ENCODE measurements at places on chromosomes 3 and 15.

GRCh38 chr15:38176155-38176554 is 76.5 kb upstream of the SPRED1 start:
- DNase-seq, result no peak

- DNase-seq, result no peak
These were observed 35.8 kb upstream of the LRTM1 start for GRCh38 chr3:54963641-54964040.

GRCh38 chr15:40332113-40332781 is 8.5 kb downstream of the CCDC9B start:
- DNase-seq, result no peak

GRCh38 chr3:150183678-150184425 is 213.2 kb upstream of the PFN2 start:
- DNase-seq, result peak; percentile 39

DNA sequence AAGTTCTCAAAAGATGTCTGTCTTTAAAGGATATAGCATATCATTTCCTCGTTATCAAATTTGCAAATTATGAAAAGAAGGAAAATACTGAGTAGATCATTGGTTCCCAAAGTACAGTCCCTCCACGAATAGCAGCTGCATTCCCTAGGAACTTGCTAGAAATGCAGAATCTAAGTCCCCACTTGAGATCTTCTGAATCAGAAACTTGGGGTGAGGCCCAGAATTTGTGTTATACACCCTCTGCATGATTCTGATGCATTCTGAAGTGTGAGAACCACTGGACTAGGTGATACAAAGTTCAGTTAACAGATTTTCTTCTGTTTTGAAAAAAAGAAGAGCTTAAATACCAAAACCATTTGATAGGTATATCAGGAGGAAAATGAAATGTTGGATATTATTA is 77.1 kb downstream of the SLC25A26 start:
- DNase-seq, result no peak

DNA sequence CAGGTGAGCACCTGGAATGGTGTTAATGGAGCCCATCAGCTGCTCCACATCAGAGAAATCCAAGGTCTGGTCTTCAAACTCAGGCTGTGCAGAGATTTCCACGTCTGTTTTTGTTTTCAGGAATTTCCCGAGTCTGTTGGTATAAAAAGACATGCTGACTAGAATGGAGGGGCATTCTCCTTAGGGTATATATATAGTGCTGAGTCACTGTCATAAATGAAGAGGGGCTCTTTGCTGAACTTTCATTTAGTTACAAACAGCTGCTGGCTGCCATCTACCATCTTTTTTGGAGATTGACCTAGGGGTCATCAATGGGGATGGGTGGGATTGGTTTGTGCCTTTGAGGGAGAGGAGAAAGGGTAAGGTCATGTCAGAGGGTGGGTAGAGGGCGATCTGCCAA is 27.1 kb downstream of the FSD2 start:
- no peak for DNase-seq

DNA sequence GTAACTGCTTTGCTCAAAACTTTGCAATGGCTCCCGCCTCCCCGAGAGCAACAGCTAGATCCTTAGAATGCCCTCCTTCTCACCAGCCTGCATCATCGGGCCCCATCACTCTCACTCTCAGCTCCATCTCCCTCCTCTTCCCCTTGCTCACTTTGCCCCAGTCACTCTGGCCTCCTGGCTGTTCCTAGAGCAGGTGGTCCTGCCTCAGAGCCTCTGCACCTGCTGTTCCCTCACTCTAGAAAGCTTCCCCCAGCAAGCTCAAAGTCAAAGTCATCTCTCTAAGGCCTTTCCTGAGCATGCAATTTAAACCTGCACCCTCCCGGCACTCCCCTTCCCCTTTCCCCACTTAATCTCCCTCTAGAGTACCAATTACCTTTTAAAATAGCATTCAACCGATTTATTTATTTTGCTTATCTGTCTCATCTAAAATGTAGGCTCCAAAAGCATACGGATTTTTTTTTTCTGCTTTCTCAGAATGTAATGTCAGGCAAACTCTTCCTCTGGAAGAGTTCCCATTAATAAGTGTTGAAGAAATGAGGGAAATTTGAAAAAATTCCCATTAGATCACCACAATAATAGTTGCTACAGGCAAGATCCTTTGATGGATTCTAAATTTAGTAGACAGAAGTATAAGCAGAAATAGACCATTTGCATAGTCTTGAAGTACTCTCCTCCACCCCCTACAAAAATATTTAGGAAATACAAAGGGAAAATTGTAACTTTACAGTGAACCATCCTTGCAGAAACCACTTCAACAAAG is 15.9 kb upstream of the HES1 start:
- DNase-seq, result no peak

DNA sequence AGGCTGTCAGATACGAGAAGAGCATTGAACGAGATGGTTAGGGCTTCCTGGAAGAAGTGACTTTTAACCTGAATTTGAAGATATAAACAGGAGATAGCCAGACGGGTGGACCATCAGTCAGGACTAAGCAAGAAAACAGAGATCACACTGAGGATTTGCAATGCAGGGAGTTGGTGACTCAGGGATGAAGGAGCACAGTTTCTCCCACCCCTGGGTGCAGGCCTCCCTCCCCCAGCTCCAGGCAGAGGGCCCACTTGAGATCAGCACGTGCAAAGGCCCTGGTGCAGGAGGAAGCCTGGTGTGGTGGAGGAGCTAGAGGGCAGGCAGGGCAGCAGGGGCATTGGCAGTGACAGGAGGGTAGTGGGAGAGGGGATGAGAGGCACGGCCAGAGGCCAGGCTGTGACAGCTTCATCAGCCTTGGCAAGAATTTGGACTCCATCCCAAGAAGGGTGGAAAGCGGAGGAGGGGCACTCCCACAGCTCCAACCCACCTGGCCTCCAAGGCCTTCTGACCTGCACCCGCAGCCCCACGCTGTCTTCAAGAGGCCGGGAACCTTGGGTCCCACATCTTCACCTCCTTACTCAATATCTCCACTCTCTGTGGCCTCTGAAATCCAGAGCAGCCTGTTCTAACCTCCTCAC is 8.7 kb upstream of the PCSK6 start:
- DNase-seq, result no peak

DNA sequence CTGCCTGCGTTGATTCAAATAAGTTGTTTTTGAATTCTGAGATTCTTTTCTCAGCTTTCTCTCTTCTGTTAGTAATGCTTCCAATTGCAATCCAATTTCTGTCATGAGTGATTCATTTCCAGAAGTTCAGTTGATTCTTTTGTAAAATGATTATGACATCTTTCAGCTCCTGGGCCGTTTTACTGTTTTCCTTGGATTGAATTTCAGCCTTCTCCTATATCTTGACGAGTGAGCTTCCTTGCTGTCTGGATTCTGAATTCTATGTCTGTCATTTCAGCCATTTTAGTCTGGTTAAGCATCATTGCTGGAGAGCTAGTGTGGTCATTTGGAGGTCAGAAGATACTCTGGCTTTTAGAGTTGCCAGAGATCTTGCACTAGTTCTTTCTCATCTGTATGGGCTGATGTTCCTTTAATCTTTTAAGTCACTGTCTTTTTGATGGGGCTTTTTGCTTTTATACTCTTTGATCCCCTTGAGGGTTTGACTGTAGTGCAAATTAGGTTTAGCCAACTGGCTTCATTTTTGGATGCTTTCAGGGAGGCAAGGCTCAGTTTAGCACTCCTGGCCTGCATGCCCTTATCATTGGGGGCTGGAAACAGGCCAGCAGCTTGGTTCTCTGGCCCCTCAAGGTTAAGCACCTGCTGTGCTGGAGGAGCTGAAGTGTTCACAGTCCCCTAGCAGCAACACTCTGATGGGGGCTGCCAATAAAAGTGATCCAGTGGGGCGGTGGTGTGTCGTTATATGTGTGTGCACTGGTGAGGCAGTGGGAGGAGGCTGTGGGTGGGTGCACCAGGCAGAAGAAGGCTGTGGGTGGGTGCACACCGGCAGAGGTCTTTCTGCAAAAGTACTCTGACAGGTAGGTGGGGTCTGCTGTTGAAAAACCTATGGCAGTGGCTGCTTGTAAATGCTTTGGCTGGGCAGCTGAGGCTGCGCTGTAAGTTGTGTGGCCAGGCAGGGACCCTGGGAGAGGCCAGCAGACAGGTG is 51.2 kb downstream of the MCTP2 start:
- DNase-seq, result no peak

- no peak for DNase-seq
These were observed 1.1 kb downstream of the EIF4G1 start for GRCh38 chr3:184315543-184315867.

DNA sequence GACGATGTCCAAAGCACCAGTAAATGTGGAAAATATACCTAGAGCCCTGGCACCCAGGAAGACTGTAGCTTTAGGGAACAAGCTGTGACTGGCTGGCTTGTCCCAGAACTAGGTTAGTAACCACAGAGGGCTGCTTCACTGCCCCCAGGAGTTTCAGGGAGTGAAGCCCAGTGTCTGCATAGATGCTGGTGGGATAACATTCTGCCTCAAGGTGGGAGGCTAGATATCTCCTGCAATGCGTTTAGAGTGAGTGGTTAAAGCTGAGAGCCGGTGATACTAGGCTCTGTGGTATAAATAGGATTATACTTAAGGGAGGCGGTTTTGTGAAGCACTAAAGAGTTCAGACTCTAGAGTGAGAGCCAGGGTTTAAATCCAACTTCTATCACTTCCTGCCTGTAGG is 11.7 kb upstream of the CP start:
- no peak for DNase-seq

DNA sequence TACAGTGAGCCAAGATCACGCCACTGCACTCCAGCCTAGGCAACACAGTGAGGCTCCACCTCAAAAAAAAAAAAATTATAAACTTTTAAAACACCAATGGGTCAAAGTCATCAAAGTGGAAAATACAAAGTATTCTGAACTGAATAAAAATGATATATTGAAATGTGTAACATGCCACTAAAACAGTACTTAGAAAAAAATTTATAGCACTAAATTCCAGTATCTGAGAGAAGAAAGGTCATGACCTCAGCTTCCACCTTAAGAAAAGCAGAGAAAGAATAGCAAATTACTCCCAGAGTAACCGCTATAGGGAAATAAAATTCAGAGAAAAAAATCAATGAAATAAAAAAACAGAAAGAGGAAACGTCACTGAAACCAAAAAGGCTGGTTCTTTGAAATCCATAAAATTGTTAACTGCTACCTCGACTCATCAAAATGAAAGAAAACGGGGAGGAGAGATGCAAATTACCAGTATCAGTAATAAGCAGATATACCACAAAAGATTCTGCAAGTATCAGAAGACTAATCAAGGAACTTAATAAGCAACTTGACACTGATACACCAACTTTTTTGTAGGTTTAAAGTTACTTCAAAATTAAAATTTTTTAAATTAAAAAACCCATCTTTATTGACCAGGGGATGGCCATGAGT is 20.8 kb downstream of the ATP13A3 start:
- no peak for DNase-seq

GRCh38 chr3:59762941-59763340 is 713.1 kb upstream of the CFAP20DC start:
- DNase-seq, result no peak

GRCh38 chr3:103968751-103969150 is 1398.0 kb upstream of the ALCAM start:
- DNase-seq, result no peak

GRCh38 chr15:41782371-41783282 is 8.3 kb downstream of the MAPKBP1 start:
- no peak for DNase-seq

DNA sequence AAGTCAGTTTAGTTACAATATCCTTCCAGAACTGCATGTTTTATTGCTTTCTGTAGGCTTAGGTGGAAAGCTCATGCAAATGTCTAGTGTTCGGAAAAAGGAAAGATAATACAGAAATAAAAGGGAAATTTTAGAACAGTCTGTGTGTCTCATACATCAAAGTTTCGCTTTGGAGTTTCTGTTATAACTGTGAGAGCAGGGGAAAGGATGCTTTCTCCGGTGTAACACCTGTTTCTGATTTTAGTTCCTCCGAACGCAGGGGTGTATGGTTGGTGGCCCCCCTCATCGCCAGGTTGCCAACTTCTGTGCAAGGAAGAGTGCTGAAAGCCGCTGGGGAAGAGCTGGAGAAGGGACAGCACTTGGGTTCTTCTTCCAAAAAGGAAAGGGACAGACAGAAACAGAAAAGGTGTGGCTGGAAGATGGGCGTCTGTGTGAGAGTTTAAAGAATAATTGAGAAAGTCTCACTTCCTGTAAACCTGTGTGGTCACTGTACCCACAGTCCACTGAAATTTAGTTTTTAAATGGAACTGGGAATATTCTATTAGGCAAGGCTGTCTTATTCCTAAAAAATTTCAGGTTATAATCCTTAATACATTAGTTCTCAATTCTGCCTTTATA is 6.7 kb downstream of the P2RY12 start:
- no peak for DNase-seq

- DNase-seq, result no peak
These were observed 12.2 kb downstream of the CPB1 start for GRCh38 chr3:148839805-148840204.

GRCh38 chr15:66716656-66717020 is 14.6 kb downstream of the SMAD6 start:
- DNase-seq, result no peak

- no peak for DNase-seq
These were observed 42.8 kb upstream of the CGNL1 start for GRCh38 chr15:57333487-57333886.

DNA sequence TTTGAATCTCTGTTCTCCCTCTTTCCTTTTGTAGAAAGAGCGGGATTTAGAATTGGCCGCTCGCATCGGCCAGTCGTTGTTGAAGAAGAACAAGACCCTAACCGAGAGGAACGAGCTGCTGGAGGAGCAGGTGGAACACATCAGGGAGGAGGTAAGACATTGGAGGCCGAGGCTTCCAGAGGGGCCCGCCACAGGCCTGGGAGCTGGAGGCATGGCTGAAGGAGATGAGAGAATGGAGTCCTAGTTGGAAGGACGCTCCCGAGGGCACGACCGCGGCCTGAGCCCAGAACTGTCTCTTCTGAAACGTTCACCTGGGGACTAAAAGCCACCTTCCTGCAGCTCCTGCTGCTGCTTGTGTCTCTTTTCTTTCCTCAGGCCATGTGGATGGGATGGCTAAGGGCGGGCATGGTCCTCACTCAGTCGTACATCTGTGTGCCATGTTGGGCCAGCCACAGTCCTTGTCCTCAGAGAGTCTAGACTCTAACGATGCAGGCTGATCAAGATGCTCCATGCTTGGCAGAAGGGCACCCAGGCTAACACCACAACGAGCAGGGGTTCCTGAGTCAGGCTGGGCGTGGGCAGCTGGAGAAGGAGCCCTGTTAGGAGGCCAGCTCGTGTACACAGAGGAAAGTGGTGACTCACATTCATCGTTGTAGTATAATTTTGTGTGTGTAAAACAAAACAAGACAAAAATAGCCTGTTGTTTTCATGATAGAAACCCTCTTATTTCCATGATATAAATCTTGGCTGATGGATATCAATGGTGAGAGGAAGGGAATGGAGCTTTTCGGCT is 81.1 kb downstream of the CCK start:
- no peak for DNase-seq

DNA sequence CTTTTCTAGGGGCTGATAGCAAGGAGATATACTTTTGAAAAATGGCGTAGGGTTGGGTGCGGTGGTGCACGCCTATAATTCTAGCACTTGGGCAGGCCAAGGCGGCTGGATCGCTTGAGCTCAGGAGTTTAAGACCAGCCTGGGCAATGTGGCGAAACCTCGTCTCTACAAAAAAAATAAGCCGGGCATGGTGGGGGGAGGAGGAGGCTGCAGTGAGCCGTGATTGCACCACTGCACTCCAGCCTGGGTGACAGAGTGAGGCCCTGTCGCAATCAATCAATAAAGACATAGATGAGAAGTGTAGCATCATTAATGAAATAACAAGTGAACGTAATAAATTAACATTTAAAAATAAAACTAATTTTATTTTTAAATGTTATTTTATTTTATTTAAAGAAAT is 134.6 kb downstream of the SLCO3A1 start:
- no peak for DNase-seq

All from activated T-cell treated with anti-CD3 and anti-CD28 coated beads, Interleukin-2, amount 50 U/mL, for 1 hour (primary cell).